ENCODE measurements at places on chromosomes 6 and 20. TPM values are rescaled to one million over a fixed set of nuclear protein-coding genes. Genes with fewer than 3 reads are reported as not detected.

The SEL1L2 gene
- not detected for total RNA-seq

The SFT2D1 gene
- total RNA-seq: 63.0 TPM

The PCK1 gene
- total RNA-seq: not detected

The TBXT gene
- total RNA-seq: not detected

The GSTA3 gene
- not detected for total RNA-seq

The SRSF12 gene
- 0.34 TPM for total RNA-seq

The FAM217B gene
- 3.9 TPM for total RNA-seq

The RCAN2 gene
- 2.0 TPM for total RNA-seq

The GPLD1 gene
- total RNA-seq: 0.15 TPM

The PRDM13 gene
- not detected for total RNA-seq

The SLC35A1 gene
- total RNA-seq: 10.4 TPM

Measured in bronchus fibroblast of lung (primary cell).